ENCODE measurements at places on chromosomes 1 and 21.

DNA sequence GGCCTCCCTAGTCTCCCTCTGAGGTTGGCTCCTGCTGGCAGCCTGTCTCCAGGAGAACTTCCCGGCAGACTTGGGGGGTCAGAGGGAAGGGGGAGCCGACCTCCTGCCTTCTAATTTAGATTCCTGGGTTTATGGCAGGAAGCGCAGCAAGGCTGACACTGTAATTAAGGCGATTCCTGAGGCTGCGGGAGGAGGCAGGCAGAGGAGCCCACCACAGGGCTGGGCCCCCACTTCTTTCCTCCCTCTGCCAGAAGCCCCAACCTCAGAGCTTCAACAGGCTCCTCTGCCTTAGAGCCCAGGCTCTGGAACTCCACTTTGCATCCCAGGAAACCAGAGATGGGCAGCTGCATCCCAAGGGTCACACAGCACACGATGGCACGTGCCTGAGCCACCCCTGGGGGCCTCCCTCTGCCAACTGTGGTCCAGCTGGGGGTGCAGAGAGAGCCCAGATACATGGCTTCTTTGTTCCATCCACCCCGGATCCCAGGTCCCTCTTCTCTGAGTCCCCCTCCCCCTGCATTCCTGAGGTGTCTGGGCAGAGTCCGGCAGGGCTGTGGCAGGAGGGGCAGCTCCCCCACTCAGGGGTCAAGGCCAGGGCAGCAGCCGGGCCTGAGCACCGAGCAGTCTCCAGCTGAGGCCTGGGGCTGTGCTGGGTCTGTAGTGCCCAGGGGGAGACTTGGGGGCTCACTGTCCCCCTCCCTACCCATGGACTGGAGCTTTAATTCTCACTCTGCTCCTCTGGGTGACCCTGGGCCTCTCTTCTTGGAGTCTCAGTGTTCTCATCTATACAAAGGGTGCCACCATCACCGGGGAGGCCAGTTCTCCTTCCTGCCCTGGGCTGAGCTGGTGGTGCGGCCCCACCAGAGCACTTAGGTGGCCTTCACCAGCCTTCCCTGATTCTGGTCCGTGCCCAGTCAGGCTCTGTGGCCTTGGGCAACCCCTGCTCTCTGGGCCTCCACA, 39.4 kb upstream of the FAM131C start:
- peak; percentile 62 for DNase-seq

- DNase-seq = no peak
Observed at GRCh38 chr21:42684109-42684916, 30.9 kb downstream of the PDE9A start.

- DNase-seq = no peak
Observed at GRCh38 chr1:17215545-17215890, 10.6 kb downstream of the PADI1 start.

DNA sequence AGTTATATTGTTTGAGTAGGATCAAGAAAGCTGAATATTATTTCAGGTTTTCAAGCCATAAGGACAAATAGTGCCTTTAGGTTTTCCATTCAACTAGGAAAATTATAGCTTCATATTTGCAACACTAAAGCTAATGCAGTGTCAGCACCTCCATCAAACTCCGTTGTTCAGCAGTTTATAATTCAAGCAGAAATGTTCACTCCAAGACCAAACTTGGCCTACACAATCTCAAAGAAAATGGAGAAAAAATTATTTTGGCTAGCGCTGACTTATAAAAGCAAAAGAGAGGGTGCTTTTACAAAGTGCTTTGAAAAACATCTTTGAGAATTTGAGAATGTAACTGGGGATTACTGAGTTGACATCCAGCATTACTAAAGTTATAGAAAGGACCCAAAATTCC, 1.4 kb downstream of the SPAG17 start:
- no peak for DNase-seq

DNA sequence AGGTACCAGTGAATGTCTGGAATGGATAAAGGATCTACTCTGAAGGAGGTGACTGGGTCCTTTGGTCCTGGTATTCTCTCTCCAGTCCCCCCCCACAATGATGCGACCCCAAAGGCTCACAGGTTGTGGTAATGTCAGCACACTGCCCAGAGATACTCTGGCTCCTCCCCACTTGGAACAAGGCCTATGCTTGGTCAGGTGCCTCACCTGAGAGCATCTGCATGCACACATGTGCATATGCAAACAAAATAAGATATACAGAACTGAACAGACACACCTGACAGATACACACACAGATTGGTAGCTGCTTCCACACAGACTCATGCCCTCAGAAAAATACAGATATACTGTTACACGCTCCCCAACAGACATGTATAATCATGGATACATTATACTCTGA, 33.5 kb downstream of the DMAP1 start:
- DNase-seq = no peak

- no peak for DNase-seq
Observed at GRCh38 chr1:148328884-148329283, 154.2 kb downstream of the PPIAL4G start.

GRCh38 chr1:24998563-24999245, 68.6 kb upstream of the RUNX3 start:
- DNase-seq = no peak

DNA sequence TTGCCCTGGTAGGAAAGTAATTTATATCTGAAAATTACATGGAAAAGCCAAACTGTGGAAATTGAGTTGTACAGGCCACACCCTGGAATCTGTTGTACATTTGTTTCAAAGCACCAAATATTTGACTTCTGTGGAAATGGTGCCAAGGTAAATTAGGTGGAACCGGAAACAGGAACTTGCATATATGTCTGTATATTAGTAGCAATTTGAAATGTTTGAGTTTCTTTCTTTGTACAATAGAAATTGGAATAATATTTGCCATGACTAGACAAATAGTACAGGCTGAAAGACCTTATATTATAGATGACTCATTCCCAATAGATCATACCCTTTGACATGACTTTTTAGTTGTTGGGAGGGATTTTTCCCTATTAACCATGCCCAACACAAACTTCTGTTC, 10.5 kb upstream of the TAF1A start:
- DNase-seq = no peak

- peak; percentile 72 for DNase-seq
Observed at GRCh38 chr1:9438431-9439073, 100.7 kb upstream of the SLC25A33 start.

DNA sequence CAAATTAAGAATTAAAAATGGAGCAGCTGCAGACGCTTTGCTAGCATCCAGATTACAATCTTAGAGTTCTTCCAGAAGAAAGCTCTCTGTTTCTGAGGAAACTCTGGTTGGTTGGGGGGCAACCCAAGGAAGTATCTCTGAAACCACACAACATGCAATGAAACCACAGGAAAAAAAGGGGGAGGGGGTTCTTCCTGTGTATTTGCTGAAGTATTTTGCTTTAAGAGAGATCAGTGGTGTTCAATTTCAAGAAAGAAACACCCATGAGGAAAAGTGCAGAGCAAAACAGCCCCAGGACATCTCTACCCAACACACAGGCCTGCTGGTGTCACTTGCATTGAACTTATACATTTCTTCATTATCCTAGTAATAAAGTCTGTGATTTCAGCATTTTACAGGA, 19.7 kb upstream of the TIAM1 start:
- peak; percentile 51 for DNase-seq

DNA sequence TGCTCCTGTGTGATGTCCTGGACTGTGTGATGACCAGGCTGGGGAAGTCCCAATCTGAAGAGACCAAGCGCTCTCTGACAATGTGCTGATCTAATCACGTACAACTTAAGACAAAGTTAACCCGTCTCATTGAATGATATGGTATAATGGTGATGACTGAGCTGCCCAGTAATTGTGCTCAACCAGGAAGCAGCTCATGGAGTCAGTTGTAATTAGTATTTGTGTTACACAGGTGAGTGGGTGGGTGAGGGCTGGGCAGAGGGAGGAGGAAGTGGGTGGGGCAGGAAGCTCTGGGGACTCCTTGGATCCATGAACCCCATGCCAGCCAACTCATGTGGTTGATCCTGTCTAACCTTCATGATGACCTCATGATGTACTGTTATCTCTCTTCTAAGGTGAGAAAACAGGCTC, 8.7 kb upstream of the ECE1 start:
- no peak for DNase-seq

- DNase-seq = no peak
Observed at GRCh38 chr1:48889082-48889481, 112.4 kb upstream of the BEND5 start.

GRCh38 chr1:46527474-46528296, 23.8 kb downstream of the KNCN start:
- peak; percentile 71 for DNase-seq

GRCh38 chr1:66253330-66253921, 280.5 kb upstream of the SGIP1 start:
- DNase-seq = peak; percentile 83

DNA sequence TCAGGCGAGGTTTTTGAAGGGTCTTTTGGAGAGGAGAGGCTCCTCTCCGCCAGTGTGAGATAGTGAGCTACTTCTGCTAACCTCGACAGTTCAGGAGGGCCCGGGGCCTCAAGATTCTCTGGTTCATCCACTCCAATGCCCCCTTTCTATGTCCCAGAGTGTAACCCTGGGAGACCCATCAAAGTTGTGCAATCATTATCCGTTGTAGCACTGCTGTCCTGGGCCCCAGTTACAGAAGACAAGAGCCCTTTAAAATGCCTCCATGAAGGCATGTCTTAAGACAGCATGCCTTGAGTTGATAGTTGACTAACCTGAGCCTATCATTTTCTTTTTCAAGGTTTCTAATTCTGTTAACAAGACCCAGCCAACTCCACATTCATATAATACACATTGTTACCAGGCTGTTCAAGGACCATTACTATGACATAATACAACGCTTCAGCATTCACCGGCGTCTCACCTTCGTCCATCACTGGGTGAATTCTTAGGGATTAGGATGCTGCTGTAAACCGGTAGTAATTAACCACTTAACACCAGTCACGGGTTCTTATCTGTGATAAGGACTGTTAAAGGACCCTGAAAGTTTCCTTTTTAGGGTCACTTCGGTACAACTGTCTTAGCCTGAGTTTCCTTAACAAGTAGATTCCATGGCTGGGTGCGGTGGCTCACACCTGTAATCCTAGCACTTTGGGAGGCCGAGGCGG, 37.4 kb upstream of the CDC42BPA start:
- DNase-seq = no peak

- no peak for DNase-seq
Observed at GRCh38 chr1:165468726-165469249, 23.9 kb upstream of the RXRG start.

GRCh38 chr21:36377391-36377842, 7.8 kb upstream of the CHAF1B start:
- no peak for DNase-seq

DNA sequence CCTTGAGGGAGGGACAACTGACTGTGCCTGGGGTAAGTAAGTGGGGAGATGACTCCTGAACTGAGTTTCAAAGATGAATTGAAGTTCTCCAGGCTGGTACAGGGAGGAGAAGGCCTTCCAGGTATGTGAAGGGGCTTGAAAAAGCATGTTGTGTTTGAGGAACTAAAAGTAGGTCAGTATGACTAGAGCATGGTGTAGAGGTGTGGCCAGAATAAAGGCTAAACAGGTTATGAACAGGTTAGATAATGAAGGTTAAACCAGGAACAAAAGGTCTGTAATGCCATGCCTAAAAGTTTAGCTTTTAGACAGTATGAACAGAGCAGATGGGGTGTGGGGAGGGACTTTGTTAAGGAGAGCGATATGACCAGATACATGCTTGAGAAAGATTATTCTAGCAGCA, 7.3 kb upstream of the CLSPN start:
- DNase-seq = no peak

DNA sequence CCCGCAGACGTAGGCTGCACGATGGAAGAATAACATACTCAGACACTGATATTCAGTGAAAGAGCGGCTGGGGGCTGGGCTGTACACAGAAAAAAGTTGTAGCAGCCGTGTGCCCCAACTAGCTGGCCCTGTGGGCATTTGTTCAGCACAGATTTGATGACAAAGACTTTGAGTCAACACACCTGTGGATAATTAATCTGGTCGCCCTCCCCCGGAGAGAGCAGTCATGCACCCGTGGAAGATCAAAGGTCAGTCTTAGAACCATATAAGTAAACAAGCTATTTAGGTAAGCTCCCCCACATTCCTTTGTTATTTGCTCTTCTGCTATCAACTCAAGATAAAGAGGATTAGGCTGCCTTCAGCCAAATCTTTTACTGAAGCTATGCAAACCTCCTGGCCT, 148.4 kb upstream of the HMCN1 start:
- DNase-seq = no peak

DNA sequence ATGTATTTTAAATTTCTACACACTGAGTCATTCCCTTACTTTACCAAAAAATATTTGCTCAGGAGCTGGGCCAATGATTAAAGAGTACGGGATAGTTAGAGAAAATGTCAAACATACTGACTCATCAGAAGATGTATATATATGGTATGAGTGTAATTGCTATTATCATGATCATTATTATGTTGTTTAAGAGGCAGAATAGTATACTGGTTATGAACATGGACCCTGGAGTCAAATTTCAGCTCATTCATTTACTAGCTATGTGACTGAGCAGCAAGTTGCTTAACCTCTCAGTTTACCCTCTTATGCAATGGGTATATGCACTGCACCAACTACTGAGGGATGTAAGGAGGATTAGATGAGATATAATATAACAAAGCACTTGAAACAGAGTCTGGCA, 41.2 kb upstream of the USH2A start:
- peak; percentile 96 for DNase-seq

- peak; percentile 41 for DNase-seq
Observed at GRCh38 chr1:193417945-193418744, 231.7 kb upstream of the B3GALT2 start.

DNA sequence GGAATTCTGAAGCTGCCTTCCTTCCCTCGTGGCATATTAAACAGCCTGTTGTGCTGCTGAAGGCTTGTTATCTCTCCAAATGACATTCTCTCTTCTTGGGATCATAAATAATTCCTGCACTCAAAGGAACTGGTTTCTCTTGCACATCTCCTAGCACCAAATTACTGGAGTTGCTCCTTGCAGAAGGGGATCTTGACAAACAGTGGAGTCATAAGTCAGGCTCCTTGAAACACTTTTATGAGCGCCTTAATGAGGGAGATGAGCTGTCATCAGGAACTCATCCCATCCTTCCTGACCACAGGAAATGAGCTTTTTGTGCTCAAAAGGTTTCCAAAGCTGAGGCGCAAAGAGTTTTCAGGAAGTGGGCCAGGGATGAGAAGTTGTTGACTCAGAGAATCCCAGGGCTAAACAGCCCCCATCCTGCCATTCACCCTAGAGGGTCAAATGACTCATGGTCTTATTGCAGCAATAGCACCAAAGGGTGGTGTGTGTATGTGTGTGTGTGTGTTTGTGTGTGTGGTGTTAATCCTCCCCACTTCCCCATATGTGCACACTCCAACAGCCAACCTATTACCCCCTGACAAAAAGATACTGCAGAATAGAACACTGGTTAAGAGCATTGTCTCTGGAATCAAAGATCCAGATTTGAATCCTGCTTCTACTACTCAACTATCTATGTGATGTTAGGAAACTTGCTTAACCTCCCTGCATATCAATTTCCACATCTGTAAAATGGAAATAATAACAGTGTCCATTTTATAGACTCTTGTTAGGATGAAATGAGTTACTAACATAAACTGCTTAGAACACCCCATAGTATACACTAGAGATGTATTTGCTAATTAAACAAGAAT, 2.8 kb upstream of the PHC2 start:
- DNase-seq = peak; percentile 99

- peak; percentile 70 for DNase-seq
Observed at GRCh38 chr1:120178799-120179756, 2.8 kb upstream of the SEC22B start.

- DNase-seq = no peak
Observed at GRCh38 chr1:33030575-33030974, 6.1 kb downstream of the AK2 start.

- DNase-seq = no peak
Observed at GRCh38 chr1:224381880-224382548, 25.3 kb downstream of the CNIH4 start.
